Activated T-helper 9 cell treated with anti-CD3 and anti-CD28 coated beads, Interleukin-2, amount 50 U/mL, for 16 hours (primary cell): ENCODE measurements at places on chromosomes 3 and 15.

- DNase-seq, result no peak
Measured at GRCh38 chr15:53512029-53512428, 247.4 kb downstream of the WDR72 start.

DNA sequence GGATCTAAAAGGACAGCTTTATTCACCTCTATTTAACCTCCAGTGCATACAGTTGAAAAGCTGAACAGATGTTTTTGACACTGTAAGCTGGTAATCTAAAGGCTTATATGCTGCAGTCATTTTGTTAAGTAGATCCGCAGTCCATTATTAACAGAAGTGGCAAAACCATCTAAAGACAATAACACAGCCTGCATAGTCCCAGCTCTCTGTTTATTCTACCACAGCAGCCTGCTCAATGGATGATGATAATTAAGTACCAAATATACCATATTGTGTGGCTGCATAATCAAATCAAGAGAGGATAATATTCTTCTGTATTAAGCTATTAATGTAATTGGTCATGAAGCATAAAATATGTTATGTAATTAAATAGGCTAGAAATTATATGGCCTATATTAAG is 207.1 kb downstream of the MEIS2 start:
- DNase-seq, result no peak

DNA sequence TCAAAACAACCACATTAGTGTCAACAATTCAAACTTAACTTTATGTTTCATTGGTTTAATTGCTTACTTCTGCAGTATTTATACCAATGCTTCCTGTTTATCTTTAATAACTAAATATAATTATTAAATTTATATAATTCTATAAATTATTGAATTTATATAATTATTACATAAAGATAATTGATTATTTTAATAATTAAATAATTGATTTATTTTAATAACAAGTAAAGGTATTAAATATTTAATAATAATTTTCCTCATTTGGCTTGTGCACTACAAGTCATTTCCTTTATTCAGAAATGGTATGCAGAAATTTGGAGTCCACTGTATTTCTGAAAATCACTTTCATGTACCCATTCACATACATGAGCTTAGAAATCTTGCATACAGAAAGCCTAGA is 156.2 kb upstream of the NSMCE3 start:
- no peak for DNase-seq

DNA sequence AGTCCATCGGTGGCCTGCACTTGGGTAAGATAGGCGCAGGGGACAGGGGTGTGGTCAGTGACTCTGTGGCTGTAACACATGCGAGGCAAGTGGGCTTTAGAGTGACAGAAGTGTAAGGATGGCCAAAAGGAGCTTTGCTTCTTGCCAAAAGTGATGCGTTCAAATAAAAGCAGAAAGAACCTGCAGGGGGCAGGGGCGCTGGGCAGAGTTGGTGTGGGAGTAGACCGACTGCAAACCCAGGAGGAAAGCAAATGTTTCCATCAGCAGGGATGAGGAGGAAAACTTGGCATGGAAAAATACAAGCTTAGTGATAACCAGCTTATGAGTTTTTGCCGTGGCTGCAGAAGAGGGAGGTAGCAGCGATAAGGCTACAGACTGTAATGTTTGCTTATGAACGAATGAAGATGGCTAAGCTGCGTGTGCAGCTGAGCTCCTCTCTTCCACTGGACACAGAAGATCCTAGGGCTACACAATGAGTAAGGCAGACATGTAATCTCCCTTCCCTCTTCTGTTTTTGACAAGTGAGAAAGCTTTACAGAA is 149.4 kb downstream of the WNT5A start:
- no peak for DNase-seq

DNA sequence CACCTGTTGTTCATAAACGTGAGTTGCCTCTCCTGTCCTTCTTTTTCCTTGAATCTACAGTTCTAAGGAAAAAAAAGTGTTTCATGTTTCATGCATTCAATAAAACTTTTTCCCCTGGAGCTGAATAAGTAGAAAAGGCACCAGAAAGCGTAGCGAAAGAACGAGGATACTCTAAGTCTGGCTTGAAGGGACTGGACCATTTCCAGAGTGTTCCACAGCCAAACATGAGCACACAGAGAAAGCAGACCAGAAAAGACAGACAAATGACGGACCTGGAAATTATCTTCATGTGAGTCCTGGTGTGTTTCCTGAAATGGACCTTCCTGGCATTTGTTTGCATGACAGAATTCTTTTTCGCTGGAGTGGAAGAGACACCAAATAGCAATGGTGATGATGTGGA is 204.7 kb downstream of the SV2B start:
- no peak for DNase-seq

GRCh38 chr3:53144862-53145712 is 14.9 kb upstream of the RFT1 start:
- no peak for DNase-seq

DNA sequence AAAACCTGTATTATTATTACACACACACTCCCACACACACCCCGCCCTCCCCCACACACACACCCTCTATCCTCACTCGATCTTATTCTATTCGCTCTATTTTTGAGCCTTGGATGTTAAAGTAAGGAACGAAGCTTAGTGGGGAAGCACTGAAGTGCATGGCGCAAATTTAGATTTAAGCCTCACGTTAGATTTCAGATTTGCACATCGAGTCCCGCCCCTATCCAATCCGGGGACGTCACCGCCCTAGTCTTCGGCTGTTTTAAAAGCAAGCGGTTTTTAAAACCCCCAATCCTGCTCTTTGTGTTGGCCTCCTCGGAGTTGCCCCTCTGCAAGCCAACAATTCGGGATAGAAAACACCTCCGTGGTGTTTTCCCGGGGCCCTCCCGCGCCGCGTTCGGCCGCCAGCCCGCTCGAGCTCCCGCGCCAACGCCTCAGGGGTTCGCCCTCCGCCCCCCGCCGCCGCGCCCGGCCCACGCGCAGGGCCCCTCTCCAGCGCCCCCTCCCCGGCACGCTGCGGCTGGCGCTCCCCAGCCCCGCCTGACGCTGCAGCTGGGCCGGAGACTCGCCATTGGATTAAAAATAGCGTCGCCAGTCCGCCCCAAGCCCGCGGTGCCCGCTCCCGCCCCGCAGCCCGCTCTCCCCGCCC is at the start of gene USP13:
Gene USP13 (plus strand): TSS at position 594 of the 649 bp plus-strand sequence. CDS start 186 bp downstream, outside the sequence.
- DNase-seq, result peak; percentile 44

- no peak for DNase-seq
Measured at GRCh38 chr15:64746356-64746755, 29.0 kb downstream of the RBPMS2 start.

DNA sequence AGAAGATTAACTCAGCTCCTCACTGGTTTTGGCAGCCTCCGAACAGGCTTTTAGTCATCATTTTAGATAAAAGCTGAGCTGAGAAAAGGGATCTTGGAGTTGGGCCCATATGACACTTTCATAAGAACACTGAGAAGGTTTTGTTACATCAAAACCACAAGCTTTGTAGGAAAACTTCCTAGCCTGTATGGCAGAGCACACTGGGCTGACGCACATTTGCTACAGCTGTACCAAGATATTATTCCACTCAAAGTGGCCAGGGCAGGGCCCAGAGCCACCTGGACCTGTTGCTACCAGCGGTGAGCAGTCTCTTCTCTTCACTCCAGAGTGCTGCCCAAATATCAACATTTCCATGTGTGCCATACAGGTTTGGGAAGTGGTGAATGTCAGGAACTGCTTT is 160.5 kb upstream of the CCDC54 start:
- DNase-seq, result no peak
